ENCODE measurements at places on chromosomes 6 and 20.

- DNase-seq: no peak
Measured at GRCh38 chr6:77089776-77090175, 373.5 kb downstream of the HTR1B start.

- DNase-seq: no peak
Measured at GRCh38 chr6:38687043-38687353, 15.9 kb downstream of the GLO1 start.

GRCh38 chr6:73078908-73079610, 146.2 kb downstream of the KHDC1L start:
- DNase-seq: no peak

DNA sequence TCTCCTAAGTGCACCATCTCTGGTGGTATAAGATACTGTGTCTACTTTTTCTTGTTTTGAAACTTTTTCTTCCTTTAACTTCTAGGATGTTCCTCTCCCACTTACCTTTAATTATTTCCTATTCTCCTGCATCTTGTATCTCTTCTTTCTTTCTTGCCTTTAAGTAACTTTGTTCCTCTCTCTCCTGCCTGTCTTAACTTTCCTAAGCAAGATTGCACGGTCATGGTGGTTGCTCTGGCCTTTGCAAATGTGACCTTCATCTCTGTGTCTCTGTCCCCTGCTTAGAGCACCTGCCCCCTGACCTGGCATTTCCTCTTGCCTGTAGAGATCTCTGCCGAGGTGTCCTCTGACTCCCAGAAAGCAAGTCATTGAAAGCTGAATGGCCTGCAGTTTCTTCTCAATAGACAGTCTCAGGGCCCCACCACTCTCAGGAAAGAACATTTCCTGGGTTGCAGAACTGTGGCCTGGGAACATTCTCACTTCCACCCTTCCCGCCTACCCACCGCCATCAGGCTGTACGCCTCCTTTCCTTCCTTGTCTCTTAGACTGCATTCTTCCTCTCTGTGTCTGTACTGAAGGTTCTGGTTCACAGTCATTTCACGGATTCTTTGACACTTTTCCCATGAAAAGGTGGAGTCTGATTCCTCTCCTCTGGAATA, 12.8 kb downstream of the ZDHHC14 start:
- DNase-seq: no peak

GRCh38 chr20:35562541-35563110, 20.7 kb downstream of the ERGIC3 start:
- DNase-seq: no peak

DNA sequence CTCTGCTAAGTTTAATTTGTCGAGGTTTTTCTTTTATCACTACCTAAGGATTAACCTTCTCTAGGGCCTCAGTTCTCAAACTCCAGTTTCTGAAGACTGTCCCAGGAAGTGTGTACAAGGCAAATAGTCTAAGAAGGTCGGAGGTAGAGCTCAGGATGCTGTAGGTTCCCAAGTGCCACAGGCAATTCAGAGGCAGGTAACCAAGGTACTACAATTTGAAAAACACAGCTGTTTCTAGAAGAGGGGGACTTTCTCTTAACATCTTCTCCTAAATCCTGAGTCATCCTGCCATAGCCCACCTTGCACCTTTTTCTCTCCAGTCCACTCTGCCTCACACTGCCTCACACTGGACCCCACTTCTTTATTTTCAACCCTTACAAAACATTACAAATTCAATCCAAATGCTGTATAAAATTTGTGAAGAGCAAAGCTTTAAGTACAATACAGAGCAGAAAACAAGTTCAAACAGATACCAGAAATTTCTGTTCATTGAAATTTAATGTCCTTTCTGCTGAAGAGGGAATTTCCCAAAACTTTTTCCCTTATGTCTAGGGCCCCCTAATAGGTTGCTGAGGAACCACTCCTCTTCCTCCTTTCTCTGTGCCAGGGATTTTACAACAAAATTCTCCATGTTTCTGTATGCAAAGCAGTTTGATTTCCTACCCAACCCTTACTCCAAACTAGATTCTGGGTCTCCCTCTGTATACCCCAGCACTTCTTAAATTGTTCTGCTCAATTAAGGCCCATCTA, 43.0 kb downstream of the FRK start:
- DNase-seq: no peak

GRCh38 chr20:8128291-8129060, 3.6 kb upstream of the PLCB1 start:
- DNase-seq: no peak

GRCh38 chr6:4055420-4056041, 23.4 kb downstream of the FAM217A start:
- DNase-seq: peak; percentile 38

- no peak for DNase-seq
Measured at GRCh38 chr6:155117256-155117655, 122.1 kb downstream of the TIAM2 start.

- DNase-seq: no peak
Measured at GRCh38 chr20:32522526-32522775, 62.7 kb downstream of the NOL4L start.

GRCh38 chr20:52817511-52817910, 154.6 kb upstream of the TSHZ2 start:
- no peak for DNase-seq

- no peak for DNase-seq
Measured at GRCh38 chr6:40588480-40588879, 1.3 kb upstream of the LRFN2 start.

GRCh38 chr20:61346996-61347395, 94.9 kb downstream of the CDH4 start:
- no peak for DNase-seq

- no peak for DNase-seq
Measured at GRCh38 chr6:46653439-46654195, 842 bp downstream of the SLC25A27 start.

- no peak for DNase-seq
Measured at GRCh38 chr20:51918561-51918960, 116.2 kb upstream of the SALL4 start.

DNA sequence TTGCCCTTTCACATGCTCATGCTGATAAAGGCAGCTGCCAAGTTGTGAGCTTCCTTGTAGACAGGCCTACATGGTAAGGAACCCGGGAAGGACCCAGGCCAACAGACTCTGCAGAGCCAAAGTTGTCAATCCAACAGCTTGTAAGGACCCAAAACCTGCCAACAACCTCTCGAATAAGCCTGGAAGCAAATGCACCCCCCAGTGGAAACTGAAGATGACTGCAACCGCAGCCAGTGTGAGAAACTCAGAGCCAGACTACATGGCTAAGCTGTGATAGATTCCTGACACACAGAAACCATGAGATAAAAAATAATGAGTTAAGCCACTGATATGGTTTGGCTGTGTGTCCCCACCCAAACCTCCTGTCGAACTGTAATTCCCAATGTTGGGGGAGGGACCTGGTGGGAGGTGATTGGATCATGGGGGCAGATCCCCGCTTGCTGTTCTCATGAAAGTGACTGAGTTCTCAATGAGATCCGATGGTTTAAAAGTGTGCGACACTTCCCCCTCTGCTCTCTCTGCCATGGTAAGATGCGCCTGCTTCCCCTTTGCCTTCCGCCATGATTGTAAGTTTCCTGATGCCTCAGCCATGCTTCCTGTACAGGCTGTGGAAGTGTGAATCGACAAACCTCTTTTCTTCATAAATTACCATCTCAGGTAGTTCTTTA, 18.8 kb upstream of the CLPSL2 start:
- DNase-seq: no peak

GRCh38 chr6:136228814-136229213, 21.3 kb downstream of the MTFR2 start:
- no peak for DNase-seq
